ENCODE measurements at places on chromosomes 16 and 17. TPM values are rescaled to one million over a fixed set of nuclear protein-coding genes. Genes with fewer than 3 reads are reported as not detected.

- DNase-seq: no peak
Observed at GRCh38 chr17:79164913-79165695, 90.5 kb downstream of the ENGASE start.

DNA sequence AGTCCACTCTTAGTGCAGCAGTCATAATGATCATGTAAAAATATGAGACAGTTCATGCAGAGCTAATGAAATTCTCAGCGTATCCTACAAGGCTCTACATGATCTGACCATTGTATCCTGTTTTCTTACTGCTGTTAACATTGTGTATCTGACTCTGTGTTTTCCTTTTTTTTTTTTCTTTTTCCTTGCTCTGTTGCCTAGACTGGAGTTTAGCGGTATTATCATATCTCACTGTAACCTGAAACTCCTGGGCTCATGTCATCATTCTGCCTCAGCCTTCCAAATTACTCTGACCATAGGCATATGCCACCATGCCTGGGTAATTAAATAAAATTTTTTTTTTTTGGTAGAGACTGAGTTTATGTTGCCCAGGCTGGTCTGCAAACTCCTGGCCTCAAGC, 12.1 kb downstream of the DUS2 start:
- no peak for DNase-seq

DNA sequence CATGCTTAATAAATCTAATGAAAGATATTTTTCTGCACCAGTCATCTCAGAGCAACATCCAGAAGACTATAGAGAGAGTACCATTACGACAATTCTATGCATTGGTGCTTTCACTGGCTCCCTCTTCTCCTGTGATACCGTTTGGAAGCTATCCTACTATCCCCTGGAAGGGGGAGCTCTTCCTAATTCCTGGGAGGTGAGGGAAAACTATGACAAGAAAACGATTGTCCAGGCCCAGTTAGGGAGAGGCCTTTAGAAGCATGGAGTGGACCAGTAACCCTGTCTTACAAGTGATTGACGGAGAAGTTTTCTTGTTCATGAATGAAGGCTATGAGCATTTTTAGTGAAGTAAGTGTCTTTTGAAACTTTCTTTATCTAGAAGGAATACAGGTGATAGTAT, 150.2 kb downstream of the TANC2 start:
- DNase-seq: no peak

GRCh38 chr16:79348521-79349306, 251.8 kb downstream of the MAF start:
- DNase-seq: peak; percentile 62

DNA sequence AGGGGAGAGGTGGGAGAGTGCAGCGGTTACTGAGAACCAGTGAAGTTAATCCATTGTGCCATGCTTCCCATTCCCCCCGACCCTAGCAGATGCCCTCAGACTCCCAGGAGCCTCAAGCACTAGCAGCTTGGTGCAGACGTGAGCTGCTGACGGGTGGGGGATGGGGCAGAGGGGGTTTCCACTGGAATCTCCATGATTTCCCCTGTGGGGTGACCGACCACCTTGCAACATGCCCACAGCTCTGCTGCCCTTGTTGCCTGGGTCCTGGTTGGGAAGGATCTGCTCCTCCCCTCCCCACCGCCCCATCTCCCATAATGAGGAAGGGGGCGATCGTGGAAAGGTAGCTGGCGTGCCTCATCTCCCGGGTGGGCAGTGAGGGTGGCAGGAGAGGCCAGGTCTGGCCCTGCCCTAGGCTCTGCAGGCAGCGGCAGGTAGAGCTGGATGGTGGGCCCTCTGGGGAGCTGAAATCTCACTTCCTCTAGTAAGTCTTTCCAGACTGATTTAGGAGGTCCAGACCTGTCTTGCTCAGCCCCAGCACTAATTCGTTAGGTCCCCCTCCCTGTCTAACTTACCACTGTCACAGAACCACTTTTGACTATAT, 9.6 kb downstream of the FLOT2 start:
- DNase-seq: no peak

DNA sequence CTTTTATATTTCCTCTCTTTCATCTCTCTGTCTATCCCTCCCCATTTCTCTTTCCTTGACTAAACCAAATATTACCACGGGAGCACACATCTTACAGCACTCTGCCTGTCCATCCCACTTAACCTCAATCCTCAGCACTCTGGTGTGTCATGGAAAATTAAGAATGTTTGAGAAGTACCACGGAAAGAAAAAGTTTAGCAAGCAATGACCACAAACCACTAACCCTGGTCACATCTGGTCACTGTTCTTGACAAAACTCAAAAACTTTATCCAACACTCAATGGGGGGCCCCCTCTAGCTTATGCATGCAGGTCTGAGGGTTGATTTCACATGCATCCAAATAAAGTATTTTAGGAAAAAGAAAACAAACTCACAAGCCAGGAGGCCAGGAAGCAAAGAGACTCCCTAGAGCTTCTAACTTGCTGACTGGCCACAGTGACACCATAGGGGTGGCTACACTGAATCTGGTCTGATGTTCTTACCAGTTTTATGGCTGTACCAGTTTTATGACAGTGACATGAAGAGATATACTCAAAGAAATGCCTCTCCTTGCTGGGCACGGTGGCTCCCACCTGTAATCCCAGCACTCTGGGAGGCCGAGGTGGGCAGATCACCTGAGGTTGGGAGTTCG, 229.2 kb downstream of the STX8 start:
- DNase-seq: peak; percentile 12

GRCh38 chr16:57401943-57402640, 2.5 kb upstream of the CCL17 start:
- no peak for DNase-seq

DNA sequence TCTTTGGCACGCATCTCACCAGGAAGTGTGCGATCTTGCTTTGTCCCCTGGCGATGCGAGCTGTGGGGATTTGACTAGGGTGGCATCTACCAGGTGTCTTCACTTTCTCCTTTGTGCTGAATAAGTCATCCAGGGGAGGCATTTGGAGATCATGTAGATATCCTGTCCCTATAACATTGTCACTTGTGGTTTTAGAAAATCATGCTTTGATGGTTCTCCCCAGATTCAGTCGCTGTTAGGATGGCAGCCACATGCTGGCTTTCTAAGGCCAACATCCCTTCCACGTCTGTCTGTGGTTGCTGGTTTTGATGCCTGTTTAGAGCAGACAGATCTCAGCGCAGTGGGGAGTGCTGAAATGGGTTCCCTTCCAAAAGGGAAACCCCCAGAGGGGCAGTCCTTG, 2.5 kb downstream of the ADAD2 start:
- peak; percentile 36 for DNase-seq

DNA sequence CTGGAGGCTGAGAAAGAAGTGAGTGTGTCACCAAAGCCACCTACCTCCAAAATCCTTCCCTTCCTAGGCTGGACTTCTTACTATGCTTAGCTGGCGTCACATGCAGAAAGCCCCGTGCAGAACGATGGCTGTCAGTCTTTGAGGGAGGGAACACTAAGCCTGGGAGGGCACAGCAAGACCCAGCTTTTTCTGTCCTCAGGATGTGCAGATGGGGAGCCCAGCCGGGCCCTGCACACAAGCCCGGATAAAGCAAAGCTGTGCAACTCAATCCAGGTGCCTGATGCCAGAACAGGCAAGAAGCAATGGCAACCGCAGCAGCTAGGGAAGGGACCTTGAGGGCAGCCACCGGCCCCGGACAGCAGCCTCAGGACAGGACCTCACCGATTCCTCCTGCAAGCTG, 13.9 kb upstream of the USP36 start:
- DNase-seq: no peak

Gene JPH3
- total RNA-seq: 0.07 TPM

Gene NPIPB13
- total RNA-seq: 11.9 TPM

Gene SGCA
- not detected for total RNA-seq

Gene ATP2A3
- 107 TPM for total RNA-seq
